Mesenchymal stem cell (in vitro differentiated cells and primary cell): ENCODE measurements at places on chromosomes 2 and 18.

- no peak for DNase-seq
Observed at GRCh38 chr2:14752295-14752694, 119.8 kb downstream of the LRATD1 start.

DNA sequence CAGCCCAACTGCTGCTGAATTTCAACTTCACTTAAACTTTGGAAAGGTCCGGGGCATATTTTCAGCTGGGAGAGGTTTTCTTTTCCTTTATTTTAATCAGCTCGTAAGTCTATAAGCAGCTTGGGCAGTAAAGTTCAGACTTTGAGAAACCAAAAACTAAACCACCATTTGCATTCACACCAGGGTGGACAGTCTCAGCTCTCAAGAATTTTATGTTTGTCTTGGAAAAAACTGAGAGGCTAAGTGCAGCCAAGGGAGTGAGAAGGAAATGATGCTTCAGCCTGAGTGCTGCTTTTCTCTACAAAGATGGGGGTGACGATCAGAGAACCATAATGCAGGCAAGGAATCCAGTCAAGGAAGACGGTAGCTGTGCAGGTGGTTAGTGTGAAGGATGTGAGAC lies 30.2 kb downstream of the MCFD2 start:
- DNase-seq = no peak

- peak; percentile 18 for DNase-seq
Observed at GRCh38 chr18:74225193-74225840, 66.4 kb downstream of the CYB5A start.

DNA sequence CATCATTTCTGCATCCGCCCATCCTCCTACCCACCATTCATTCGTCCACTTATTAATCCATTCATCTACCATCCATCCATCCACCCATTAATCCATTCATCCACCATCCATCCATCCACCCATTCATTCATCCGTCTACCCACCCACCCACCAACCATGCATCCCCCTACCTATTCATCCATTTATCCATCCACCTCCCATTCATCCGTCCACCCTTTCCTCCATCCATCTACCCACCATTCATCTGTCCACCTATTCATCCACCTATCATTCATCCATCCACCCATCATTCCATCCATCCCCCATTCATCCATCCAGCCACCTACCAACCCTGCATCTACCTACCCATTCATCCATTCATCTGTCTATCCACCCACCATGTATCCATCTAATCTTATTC lies 83.5 kb upstream of the MCFD2 start:
- DNase-seq = no peak

DNA sequence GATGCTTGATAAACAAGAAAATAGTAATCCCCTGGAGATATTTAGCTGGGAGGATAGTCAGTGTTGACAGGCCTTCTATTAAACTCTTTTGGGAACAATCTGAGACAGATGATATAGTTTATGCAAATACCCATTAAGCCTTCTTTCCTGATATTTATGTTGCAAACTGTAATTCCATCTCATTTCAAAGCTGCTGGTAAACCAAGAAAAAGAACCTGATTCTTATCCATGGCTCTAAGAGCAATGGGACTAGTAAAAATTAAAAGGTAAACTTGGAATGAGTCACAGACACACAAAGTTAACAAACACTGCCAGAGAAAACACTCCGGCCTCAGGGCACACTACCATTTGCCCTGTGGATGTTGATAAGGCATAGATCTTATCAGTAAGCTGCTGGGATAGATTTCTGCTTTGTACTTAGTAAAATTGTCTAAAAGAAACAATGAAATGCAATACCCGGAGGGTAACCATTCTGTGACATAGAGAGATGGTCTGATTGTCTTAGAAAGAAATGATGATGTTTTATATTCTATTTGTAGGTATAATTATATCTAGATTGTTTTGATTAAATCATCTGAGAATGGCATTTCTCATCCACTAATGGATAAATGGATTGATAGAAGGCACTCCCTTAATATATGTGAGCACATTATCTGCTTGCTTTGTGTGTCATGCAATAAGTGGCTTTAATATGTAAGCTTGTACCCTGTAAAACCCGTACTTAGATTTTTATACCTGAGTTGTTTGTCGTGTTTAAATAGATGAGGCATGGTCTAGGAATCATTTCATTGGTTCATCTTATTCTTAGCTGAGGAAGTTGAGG lies 13.2 kb downstream of the GALR1 start:
- no peak for DNase-seq

DNA sequence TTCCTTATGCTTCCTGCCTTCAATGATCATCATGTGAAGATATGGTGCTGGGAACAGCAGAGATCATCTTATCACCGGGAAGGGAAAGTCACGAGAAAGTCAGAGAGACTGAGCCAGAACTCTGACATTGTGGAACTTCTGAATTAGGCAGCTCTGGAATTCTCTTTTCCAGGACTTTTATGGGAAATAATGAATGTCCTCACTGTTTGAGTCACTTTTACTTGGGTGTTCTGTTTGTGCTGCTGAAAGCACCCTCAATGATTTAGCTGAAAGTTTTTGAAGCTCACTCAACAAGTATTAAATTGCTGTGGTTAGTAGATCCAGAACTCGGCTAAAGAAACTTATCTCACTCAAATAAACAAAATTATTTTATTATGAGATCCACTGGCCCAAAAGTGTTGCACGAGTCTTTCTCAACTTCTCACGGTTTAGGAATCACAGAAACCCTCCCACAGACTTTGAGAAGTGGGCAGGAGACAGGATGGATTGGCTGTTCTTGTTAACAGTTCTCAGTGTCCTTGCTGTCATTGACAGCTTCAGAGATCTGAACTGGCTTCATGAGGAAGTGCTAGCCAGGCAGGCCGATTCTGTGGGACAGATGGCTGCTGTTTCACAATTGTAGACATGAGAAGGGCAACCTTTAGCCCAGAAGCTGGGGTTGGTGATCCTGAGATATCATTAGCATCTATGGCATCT lies 26.4 kb upstream of the ATRAID start:
- DNase-seq = peak; percentile 85

DNA sequence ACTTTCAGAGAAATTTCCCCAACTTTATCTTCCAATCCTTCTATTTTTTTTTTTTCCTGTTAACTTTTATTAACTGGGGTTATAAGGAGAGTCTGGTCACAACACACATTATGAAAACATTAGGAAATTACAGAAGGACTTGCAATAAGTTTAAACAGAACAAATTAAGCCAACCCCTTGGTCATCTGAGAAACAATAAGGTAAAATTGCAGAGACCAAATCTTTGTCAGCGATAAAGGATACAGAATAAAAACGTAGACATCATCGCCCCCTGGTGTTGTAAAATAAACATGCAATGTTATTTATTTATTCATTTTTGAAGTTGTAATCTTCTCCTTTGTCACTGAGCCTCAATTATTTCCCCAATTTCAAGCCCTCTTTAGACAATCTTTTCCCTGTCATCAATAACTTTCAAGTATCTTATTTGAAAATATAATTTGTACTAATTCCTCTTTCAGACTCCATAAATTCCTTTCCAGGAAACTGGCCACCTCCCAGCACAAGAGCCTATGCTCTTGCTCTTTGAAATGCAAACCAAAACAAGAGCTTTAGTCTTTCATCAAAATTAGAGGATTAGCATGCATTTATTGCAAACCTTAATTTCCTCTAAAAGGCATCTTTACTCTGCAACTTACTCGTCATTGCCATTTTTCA lies 19.5 kb downstream of the G6PC2 start:
- peak; percentile 35 for DNase-seq

DNA sequence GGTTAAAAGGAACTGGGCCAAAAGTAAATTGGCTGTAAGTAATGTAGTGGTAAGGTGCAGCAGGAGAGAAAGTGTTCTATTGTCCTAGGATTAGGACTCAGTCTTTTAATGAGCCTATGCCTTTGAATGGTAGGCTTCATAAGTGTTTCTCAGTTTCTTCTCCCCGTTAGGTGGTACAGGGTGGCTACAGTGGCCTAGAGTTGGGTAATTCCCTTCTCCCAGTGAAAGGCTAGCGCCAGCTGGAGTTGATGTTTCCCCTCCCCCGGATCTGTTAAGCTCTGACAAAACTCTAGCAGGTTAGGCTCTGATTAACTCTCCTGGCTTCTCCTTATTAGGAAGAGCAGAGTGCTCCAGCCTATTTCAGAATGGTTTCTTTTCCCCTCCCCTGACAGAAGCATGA lies 127.7 kb downstream of the DNAH6 start:
- no peak for DNase-seq

- peak; percentile 86 for DNase-seq
Observed at GRCh38 chr2:108575132-108575966, 41.1 kb downstream of the LIMS1 start.

DNA sequence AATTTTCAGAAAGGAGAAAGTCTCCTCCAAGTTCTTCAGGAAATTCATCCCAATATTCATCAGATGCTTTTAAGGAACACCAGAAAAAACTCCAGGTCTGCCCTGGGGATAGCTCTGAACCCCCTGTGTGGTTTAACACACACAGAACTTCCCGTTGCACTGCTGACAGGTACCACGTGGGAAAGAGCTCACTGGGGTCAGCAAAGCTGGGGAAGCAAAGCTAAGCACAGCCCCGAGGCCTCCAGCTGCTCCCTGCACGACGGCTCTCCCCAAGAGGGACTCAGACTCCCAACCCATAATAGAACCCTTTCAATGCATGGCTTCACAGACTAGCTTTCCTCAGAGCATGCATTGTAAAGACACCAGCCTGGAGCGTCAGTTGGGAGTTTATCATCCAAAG lies 28.0 kb downstream of the ADI1 start:
- no peak for DNase-seq

DNA sequence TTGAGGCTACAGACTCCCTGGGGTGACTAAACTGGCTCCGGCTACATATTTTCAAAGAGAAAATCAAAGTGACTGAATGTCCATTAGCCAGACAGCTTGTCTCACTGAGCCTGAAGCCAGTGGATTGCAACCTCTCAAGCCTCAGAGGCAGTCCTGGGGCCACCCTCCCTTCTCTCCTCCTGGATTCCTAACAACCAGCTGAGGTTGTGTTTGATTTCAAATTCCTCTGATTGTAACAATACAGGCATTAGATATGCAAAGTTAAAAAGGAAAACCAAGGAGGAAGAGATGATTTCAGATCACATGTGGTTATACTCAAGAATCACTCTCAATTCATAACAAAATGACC lies 101.0 kb upstream of the LMAN1 start:
- DNase-seq = no peak
